ENCODE measurements at places on chromosomes 7 and 10.

- no peak for DNase-seq
These were observed 124.9 kb upstream of the NPVF start for GRCh38 chr7:25353196-25353595.

DNA sequence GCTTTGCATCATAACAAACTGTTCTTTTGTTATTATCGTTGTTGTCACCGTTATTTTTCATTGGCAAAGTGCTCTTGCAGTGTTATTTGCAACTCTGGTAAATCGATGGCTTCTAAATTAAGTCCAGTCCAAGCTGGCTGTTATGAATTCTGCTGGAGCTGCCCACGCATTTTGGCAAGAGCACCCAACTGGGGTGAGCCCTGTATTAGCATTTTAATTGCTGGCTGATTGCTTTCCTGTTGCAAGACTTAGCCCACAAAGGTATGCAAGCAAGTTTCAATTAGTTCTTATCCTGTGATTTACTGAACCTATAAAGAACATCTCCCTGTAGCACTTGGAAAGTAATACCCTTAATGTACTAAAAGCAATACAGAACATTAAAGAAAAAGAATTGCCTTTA lies 226.8 kb downstream of the ACTR3B start:
- no peak for DNase-seq

- DNase-seq, result no peak
These were observed 17.7 kb downstream of the TRIM4 start for GRCh38 chr7:99901581-99901980.

DNA sequence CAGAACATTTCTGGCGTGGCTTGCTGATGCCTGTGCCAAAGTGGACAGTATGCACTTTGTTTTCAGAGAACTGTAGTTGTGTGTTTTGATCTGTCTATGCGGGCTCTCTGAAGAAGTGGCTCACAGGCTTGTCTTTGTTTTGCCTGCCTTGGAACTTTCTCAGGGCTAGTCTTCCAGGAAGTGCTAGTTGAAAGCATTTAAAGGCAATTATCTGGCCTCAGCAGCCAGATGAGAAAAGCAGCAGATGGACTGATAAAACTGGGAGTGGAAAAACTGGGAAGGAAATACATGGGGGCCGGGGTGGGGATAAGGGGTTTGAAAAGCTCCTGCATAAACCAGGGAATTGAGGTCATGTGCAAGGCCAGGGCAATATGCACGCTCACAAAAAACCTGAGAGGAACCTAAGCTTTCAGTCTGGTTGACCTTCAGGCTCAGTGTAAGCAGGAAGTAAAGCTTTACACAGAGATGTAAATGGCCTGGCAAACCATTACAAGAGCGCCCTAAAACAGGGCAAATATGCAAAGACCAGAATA lies 94.5 kb downstream of the ZNF33B start:
- DNase-seq, result no peak

GRCh38 chr7:99473315-99473596 lies 566 bp downstream of the ZNF789 start:
- no peak for DNase-seq

DNA sequence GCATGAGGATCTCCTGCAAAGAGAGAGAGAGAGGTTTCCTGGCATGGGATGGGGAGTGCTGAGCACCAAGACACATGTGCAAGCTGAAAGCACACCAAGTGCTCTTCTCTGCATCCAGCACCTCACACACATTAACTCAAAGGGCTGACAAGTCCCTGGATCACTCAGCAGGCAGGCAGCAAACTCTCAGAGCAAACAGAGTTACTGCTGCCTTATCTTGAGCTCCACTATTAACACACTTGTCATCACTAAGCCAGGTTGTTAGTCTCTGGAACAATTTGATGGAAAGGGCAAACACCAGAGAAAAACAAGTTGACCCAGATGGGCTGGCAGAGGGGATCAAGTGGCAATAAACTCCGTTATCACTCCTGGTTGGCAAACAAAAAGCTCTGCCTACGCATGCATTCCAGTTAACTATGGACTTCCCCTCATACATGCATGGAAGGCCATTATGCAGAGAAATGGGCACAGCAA lies 349.9 kb downstream of the KCNMA1 start:
- peak; percentile 75 for DNase-seq
